ENCODE measurements at places on chromosomes 12 and 14.

GRCh38 chr14:56008150-56008549 is 110.1 kb upstream of the PELI2 start:
- DNase-seq, result no peak

DNA sequence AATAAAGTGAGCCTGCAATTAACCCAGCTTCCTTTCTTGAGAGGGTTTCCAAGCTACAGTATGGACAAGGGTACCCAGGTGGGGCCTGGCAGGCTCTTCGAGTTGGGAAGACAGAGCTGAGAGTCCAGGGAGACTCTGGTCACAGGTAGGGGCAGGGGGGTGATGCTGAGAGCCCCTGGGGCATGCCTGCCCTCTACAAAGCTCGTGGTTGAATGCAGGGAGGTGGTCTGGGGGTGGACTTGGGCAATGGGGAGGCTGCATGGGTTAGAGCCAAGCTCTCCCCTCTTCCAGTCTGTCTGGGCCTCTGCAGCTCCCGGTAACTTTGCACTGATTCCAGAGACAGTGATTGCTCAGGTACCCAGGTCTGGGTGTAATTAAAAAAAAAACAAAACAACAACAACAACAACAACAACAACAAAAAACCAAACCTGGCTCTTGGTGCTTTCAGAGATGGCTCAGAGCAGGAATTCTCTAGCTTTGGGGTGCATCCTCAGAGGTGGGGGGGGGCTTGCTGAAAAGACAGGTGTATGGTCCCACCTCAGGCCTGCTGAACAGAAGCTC is 30.8 kb upstream of the PPP2R5C start:
- no peak for DNase-seq

- no peak for DNase-seq
Observed at GRCh38 chr12:104201238-104202001, 14.2 kb upstream of the TXNRD1 start.

- DNase-seq, result no peak
Observed at GRCh38 chr12:126198966-126199692, 1133.9 kb downstream of the AACS start.

DNA sequence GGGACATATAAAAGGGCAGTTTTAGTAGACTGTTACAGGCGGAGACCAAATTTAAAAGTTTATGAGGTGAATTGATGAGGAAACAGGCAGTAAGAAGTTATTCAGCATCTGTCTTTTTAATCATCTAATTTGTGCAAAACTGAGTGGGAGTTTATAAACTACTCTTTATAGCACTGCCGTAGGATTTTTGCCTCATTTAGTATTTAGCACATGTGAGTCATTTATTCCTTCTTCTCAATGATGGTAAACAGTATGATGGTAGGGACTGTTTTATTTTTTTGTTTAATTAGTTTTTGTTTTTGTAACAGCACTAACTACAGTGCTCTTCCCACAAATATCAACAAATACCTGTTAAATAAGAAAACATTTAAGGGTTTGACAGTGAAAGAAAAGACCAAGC is 20.6 kb downstream of the TOGARAM1 start:
- no peak for DNase-seq

DNA sequence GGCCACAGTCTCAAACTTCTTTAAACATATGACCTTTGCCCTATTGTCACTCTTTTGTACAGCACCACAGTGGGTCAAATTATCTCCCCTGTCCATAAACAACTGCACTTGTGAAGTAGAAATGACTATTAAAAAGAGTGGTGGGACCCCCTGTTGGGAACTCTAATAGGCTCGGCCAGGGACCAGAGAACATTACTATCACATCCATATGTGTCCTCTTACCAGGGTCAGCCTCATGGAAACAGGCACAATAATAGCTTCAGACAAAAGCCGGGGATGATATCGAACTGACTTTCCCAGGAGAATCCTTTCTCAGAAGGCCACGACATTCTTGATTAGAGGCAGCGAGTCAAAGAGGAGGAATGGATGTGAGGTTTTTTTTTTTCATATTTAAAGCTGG is 96.6 kb downstream of the NKX2-1 start:
- DNase-seq, result no peak

- peak; percentile 89 for DNase-seq
Observed at GRCh38 chr14:93937519-93937918, 10.4 kb downstream of the FAM181A start.

DNA sequence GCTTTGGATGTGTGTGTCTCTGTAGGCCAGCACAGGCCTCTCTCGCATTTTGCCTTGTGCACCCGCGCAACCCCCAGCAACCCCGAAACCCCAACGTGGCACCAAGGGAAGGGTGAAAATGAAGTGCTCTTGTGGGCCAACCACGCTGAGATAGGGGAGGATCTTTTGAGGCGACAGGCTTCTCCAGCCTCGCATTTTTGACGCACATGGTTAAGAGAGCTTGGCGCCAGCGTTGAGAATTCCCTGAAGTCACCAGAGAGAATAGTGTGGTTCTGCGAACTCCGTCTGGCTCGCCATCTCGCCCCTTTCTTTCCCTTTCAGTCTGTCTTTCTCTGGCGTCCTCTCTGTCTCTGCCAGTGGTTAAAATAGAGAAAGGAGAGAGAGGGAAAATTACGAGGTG is 1.9 kb upstream of the TBX3 start:
- no peak for DNase-seq

DNA sequence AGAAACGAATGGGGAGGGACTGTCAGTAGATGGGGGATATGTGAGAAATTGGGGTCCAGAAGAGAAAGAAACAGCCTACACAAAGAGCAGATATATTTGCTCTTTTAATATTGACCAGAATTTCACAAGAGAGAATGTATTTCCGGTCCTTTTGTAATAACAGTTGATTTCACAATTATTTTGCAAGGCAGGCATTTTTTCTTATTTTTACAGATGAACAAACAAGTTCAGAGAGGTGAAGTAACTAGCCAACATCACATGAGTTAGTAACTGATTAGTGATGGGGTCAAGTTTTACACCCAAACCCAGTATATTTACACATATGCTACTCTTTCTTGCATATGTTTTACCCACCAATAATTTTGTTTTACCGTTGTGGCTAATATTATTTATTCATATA is 188.2 kb downstream of the NAV3 start:
- no peak for DNase-seq

DNA sequence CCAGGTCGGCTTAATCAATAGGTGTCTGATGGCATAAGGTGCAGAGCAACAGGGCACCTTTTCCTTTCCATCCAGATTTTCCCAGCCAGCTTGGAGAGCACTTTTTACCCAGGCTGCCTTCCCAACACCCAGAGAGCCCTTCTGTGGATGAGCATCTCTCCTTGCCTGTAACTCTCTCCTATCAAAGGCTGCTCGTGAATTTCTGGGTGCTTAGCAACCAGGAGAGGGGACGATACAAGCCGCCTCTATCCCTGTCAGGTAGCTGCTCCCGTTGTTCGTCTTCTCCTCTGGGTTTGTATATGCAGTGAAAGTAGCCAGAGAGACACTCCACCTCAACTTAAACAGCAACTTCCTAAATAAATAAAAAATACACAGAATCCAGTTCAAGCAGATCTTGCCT is 124.2 kb downstream of the CACNA1C start:
- DNase-seq, result no peak

- DNase-seq, result no peak
Observed at GRCh38 chr14:88188745-88189416, 134.2 kb downstream of the KCNK10 start.

- no peak for DNase-seq
Observed at GRCh38 chr12:68750506-68750905, 4.5 kb downstream of the SLC35E3 start.

All from psoas muscle (tissue), 8 donors.